HuH-7 (cell line): ENCODE measurements at places on chromosomes 6 and 20.

GRCh38 chr6:9140172-9140571, 704.8 kb upstream of the SLC35B3 start:
- DNase-seq: no peak

GRCh38 chr6:129846761-129847160, 14.4 kb downstream of the TMEM244 start:
- DNase-seq: no peak

DNA sequence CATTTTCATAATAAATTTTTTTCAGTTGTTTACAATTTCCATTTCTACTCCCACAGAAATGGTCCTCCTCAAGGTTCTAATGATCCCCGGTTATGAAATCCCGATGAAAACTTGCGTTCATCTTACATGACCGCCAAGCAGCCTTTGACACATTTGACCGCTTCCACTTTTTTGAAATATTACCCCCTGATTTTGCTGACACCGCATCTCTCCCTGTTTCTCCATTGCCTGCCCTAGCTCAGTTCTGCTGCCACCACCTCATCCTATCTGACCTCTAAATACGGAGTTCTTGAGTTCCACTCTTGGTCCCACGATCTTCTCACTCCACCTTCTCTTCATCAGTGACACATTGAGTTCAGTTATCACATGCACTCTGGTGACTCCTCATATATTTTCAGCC, 74.1 kb downstream of the SLC35B3 start:
- DNase-seq: no peak

DNA sequence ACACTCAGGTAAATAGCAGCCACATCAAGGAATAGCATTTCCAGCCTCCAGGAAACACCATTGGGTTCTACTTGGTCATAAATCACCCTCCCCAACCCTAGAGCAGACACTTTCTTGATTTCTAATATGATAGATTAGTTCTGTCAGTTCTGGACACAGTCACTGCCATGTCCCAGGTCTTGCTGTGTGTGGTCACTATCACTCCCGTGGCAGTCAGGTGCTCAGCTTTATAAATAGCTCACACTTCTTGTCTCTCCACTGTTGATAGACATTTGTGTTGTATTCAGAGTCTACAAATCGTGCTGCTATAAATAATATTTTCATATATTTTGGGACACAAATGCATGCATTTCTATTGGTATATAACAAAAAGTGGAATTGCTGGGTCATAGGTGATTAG, 13.3 kb downstream of the HLA-F start:
- no peak for DNase-seq

- no peak for DNase-seq
Measured at GRCh38 chr6:34178357-34179105, 32.6 kb upstream of the GRM4 start.

DNA sequence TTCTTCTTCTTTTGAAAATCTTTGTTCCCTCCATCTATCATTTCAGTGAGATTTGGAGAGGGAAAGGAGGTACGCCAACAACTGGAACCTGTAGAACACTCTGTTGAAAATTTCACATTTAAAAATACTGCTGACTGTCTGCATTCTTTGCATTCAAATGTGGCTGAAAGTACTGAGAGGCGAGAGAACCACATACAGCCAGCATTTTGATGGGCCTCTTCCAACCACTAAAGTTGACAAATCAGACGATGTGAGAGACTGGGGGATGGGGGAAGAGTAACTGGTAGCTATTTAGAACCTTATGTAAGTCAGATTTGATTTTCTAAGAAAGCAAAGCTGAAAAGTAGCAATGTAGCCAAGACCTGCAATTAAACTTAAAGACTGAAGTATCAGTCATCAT, 77.5 kb downstream of the FKBP5 start:
- DNase-seq: no peak

DNA sequence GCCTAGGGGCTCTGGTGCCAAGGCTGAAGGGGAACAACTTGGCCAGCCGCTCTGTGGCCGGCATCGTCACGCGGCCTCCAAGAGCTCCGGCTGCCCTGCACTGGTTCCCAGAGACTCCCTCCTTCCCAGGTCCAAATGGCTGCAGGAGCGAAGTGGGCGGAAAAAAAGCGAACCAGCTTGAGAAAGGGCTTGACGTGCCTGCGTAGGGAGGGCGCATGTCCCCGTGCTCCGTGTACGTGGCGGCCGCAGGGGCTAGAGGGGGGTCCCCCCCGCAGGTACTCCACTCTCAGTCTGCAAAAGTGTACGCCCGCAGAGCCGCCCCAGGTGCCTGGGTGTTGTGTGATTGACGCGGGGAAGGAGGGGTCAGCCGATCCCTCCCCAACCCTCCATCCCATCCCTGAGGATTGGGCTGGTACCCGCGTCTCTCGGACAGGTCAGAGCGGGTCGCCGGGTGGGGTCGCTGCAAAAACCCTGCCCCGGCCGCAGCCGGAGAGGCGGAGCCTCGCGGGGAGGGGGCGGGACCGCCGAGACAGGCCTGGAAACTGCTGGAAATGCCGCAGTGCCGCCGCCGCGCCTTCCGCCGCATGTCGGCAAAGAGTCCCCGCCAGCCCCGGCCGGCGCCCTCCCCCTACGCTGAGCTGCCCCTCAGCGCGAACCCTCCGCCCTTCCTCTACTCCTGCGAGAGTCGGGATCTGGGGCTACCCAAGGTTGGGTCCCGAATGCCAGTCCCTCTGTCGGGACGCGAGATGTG, 814 bp upstream of the HSP90AB1 start:
- peak; percentile 84 for DNase-seq

- no peak for DNase-seq
Measured at GRCh38 chr6:158361961-158362669, 49.9 kb downstream of the TULP4 start.

GRCh38 chr6:39100358-39100757, 14.6 kb downstream of the SAYSD1 start:
- no peak for DNase-seq

GRCh38 chr6:157454762-157455714, 74.0 kb downstream of the ZDHHC14 start:
- no peak for DNase-seq

- DNase-seq: no peak
Measured at GRCh38 chr20:58208944-58209343, 19.5 kb downstream of the ANKRD60 start.

DNA sequence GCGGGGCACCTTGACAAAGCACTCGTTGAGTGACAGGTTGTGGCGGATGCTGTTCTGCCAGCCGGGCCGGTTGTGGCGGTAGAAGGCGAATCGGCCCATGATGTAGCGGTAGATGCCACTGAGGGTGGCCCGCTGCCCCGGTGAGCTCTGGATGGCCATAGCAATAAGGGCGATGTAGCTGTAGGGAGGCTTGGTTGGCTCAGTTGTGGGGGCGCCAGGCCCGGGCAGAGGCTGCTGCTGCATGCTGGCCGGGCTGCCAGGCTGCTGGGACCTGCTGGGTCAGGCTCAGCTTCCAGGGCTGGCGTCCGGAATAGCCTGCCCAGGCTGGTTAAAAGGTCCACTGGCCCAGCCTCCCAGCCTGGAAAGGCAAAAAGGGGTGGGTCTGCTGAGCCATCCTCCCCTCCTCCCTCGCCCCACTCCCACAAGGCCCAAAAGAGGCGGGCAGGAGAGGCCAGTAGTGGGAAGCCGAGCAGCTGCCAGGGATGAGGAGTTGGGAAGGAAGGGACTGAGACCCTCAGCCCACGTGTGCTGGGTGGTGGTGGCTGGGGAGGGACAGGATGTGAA, at the start of gene FOXS1:
FOXS1 (minus strand) TSS at position 305 of the 564 bp plus-strand sequence; CDS start at position 243, 62 bp downstream.
- no peak for DNase-seq

- DNase-seq: no peak
Measured at GRCh38 chr6:10042280-10042679, 372.6 kb downstream of the TFAP2A start.

- DNase-seq: no peak
Measured at GRCh38 chr20:19849341-19850197, 91.5 kb downstream of the RIN2 start.
